ENCODE measurements at places on chromosomes 11 and 22.
A peak's percentile ranks its signal among the peaks of the same experiment; 100 is the strongest.

- no peak for DNase-seq
Measured at GRCh38 chr11:39668640-39669039, 1790.8 kb downstream of the LRRC4C start.

- DNase-seq: no peak
Measured at GRCh38 chr11:113579292-113579940, 104.2 kb upstream of the DRD2 start.

- DNase-seq: no peak
Measured at GRCh38 chr11:117187799-117188481, 9.4 kb downstream of the SIDT2 start.

- no peak for DNase-seq
Measured at GRCh38 chr11:73974604-73975478, 7.8 kb downstream of the UCP2 start.

- no peak for DNase-seq
Measured at GRCh38 chr11:6911948-6912347, 8.9 kb upstream of the OR2D3 start.

GRCh38 chr22:44393066-44393465, 80.3 kb upstream of the SHISAL1 start:
- no peak for DNase-seq

- peak; percentile 22 for DNase-seq
Measured at GRCh38 chr11:45918331-45918941, 759 bp upstream of the PEX16 start.

DNA sequence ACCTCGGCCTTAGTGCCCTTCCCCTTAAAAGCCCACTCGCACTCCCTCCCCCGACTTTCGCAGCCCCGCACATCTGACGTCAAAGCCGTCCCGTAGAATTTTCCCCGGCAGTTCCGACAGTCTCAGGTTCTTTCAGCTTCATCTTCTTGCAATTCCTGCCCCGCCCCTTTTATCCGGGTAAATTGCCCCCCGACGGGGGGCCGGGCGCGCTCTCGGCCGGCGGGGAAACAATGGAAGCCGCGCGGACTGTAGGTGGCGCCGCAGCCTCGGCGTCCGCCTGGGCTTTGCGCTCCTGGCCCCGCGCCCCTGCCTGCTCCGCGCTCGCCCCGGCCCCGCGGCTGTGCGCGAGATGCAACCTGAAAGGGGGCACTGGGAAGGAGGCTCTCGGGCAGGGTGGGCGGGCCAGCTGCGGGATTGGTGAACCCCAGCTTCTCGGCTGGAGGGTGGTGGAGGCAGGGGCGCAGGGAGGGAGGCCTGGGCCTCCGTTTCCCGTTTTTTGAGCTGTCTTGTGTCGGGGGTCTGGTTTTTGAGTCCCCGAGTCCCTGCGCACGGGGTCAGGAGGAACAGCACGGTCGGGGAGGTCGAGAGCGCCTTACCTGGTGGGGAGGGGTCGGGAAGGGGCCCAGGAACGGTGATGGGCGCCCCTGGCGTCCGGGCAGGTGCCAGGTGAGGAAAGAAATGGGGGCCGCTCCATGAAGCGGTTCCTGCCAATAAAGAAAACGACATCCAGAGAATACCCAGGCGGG, 859 bp upstream of the FGF19 start:
- no peak for DNase-seq

DNA sequence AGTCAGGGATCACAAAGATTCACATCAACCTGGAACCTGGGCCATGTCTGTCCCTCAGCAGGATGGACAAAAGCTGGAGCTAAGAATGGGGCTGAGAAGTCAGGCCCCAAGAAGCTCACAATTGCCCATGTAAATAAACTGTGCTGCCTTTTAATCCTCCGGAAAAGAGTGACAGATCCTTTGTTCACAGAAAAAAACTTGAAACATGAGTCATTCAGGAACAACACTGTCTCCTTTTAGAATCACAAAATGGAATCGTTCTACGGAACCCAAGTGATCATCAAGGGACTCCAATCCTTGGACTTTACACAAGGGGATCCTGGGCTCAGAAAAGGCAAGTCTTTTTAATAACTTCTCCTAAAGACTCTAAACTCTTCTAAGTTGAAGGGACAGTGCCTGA, 36.1 kb downstream of the RELT start:
- DNase-seq: no peak

DNA sequence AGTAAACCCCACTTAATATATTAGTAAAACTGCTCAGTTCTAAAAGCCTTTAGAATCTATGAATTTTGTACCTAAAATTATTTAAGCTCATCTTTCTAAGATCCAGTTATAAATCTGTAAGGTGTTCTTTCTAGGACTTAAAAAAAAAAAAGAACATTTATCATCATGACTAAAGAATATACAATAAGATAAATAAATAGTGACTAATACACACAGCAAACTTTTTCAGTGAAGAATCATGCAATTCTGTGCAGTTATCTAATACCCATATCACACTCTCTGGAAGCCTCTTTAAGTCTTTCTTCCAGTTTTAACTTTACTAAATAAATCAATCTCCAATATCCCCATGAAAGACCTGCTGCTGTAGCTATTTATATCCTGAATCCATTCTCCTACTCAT, 59.8 kb downstream of the CEP57 start:
- no peak for DNase-seq

GRCh38 chr11:124918950-124919349, at the start of gene HEPN1:
Gene HEPN1, plus strand, starts transcription at chr11:124919250.
- no peak for DNase-seq

DNA sequence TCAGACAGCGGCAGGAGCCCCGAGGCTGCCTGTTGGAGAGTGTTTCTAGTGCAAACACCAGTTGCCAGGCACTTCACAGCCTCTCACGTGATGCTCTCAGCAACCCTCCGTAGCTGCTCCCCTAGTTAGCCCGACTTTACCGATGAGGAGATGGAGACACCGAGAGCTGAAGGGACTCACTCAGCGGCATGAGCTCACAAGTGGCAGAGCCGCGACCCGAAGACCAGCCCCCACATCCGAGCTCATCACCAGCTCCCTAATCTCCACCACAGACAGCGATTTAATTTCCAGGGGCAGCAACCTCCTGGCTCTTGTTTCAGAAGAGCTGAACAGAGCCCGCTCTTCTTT, 28.7 kb upstream of the RTL6 start:
- no peak for DNase-seq

- peak; percentile 65 for DNase-seq
Measured at GRCh38 chr22:35660291-35661127, 12.3 kb downstream of the APOL6 start.

DNA sequence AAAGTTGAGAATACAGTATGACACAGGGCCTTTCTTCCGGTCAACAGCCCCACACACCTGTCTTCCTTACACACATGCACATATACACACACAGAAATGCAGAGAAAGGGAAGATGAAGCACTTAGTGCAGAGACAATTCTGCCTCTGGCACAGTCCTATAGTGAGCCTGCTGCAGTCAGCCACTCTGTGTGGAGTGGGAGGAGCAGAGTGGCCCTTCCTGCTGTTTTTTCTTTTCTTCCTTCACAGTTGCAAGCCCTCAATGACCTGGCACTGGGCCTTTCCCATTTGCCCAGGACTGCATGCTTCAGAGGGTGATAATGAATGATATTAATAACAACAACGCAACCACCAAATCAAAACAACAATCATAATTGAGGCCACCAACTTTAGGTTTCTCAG, 527.0 kb upstream of the B3GAT1 start:
- no peak for DNase-seq

- DNase-seq: no peak
Measured at GRCh38 chr22:45150139-45150538, 13.6 kb upstream of the NUP50 start.

DNA sequence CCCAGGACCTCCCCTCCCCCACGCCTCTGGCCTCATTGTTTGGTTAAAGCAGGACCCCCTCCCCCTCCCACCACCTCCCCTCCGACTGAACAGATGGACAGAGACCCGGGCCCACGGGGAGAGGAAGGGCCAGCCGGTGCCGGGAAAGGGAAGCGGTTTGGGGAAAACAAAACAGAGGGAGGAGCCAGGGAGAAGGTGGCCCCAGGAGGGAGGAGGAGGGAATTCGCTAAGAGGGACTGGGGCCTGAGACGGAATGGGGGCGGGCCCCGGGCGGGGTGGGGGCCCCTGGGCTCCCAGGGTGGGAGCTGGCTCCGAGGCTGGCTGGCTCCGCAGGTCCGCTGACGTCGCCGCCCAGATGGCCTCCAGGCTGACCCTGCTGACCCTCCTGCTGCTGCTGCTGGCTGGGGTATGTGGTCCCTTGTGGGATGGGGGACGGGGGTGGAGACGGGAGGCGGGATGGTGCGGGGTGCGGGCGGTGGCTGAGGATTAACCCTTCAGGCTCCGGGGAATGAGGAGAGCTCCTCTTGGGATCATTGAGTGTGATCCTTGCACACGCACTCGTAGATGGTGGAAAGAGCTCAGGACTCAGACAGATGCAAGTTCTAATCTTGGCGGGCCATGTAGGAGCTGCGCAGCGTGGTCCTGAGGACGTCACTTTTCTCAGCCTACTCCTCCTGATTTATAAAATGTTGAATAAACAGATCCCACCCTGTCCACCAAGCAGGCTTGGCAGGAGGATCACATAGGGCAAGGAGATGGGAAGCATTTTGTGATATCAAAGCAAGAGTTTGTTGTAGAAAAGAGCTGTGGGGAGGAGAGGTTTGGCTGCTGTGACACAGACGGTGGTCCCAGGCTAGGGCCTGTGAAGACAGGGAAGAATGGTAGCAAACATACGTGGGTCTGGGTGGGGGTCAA, 688 bp downstream of the SERPING1 start:
- no peak for DNase-seq

GRCh38 chr22:41907436-41908401, 7.2 kb downstream of the SHISA8 start:
- no peak for DNase-seq

GRCh38 chr22:37917874-37918548, 11.9 kb downstream of the MICALL1 start:
- no peak for DNase-seq

- DNase-seq: no peak
Measured at GRCh38 chr11:3840870-3841425, at the start of gene RHOG. Gene RHOG, minus strand, starts transcription at chr11:3840959. Its CDS starts 12,821 bp downstream, at chr11:3828138.

GRCh38 chr11:537622-538430, 499 bp downstream of the LRRC56 start:
- no peak for DNase-seq

DNA sequence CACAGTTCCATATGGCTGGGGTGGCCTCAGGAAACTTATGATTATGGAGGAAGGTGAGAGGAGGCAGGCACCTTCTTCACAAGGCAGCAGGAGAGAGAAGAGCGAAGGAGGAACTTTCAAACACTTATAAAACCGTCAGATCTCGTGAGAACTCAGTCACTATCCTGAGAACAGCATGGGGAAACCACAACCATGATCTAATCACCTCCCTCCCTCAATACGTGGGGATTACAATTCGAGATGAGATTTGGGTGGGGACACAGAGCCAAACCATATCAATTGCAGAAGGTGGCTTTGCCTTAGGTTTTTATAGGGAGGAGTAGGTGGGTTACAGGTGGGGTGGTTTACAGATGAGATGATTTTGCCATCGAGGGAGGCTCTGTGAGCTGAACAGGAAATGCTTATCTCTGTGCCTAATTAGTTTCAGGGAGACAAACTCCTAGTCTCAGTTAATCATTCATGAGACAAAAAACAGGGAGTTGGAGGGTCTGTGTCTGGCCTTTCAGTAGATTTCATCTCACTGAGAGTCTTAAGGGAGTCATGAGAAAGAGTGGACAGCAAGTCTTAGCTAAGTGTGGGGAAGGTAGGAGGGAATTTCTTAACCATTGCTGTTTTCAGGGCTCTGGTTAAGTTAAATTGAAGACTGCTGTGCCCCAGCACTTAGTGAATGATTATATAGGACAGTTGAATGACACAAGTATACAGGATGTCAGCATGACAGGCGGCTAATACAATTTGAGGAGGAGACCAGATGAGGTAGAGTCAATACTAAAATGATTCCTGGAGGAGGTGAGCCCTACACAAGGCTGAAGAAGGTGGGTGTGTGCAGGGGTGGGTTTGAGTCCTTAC, 47.7 kb downstream of the CWC15 start:
- DNase-seq: no peak

DNA sequence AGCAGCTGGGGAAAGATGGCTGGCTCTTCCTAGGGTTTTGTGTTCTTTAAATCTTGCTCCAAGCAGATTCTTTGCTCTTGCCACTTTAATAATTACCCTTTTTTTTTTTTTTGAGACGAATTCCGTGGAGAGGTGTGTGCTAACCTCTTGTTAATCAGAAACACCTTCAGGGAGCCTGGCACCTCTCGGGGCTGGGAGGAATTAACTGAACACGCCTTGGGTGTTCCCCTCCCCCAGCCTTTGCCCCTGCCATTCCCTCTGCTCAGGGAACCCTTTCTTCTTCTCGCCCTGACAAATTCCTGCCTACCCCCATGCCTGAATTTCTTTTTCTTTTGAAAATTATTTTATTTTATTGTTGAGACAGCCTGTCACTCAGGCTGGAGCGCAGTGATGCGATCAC, 17.5 kb downstream of the TMPRSS6 start:
- no peak for DNase-seq

DNA sequence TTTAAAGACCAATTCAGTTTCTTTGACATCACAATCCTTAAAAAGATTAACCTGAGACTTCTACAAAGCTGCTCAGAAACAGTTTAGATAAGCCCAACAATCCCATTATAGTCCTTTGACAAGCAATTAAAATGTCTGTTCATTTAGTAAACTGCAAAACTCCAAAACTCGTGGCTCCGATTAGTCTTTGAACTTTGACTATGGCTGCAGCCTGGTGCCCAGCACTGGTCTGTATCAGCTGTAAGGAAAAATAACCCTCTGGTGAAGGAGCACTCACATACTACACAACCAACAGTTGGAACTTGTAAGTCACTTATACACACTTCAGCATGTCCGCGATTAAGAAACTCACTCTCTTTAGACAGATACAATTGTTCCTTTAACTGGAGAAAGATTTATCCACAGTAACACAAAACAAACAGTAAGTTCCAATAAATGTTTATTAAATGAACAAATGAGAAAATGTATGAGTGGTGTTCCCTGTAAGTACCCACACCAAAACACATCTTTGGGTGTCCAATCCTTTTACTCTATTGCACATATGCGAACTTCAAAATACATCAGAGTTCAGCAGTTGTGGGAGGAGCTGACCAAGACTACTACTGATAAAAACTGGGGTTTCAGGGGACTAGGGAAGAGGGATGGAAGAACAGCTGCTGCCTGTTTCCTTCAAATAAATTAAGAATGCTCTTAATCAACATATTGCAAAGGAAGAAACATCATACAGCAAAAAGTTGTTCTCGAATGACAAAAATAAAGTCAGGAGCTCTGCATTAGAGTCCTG, 36.4 kb downstream of the PITPNB start:
- no peak for DNase-seq

GRCh38 chr11:114815761-114816160, 137.4 kb downstream of the NXPE2 start:
- DNase-seq: no peak

DNA sequence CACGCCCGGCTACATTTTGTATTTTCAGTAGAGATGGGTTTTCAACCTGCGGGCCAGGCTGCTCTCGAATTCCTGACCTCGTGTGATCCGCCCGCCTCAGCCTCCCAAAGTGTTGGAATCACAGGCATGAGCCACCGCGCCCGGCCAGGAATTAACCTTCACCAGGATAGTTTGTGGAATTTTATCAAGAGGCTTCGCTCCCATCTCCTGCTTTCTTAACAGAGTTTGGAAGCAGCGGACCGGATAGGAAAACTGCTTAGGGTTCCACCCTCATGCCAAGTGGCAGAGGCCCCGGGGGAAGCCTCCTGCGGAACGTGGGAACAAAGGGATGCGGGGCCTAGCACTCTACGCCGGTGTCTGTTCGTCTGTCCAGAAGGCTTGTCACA, 229.9 kb downstream of the ST3GAL4 start:
- no peak for DNase-seq
